ENCODE measurements at places on chromosomes 2 and 18. TPM values are rescaled to one million over a fixed set of nuclear protein-coding genes. Genes with fewer than 3 reads are reported as not detected.

RBM44 gene
- 0.12 TPM for polyA plus RNA-seq

LYPD1 gene
- polyA plus RNA-seq, result 0.31 TPM

PRKAG3 gene
- polyA plus RNA-seq, result not detected

PIEZO2 gene
- 0.91 TPM for polyA plus RNA-seq

NIF3L1 gene
- 25.9 TPM for polyA plus RNA-seq

EPHA4 gene
- polyA plus RNA-seq, result 3.7 TPM

PTH2R gene
- polyA plus RNA-seq, result 0.45 TPM

RBKS gene
- 19.8 TPM for polyA plus RNA-seq

GCA gene
- 36.6 TPM for polyA plus RNA-seq

M1AP gene
- 0.70 TPM for polyA plus RNA-seq

MEP1B gene
- polyA plus RNA-seq, result not detected

PROC gene
- polyA plus RNA-seq, result not detected

ADGRF3 gene
- not detected for polyA plus RNA-seq

CGREF1 gene
- polyA plus RNA-seq, result 5.0 TPM

SP100 gene
- 67.8 TPM for polyA plus RNA-seq

RND3 gene
- 56.5 TPM for polyA plus RNA-seq

ESPNL gene
- polyA plus RNA-seq, result 0.67 TPM

ZNF516 gene
- polyA plus RNA-seq, result 3.1 TPM

GBX2 gene
- polyA plus RNA-seq, result not detected

All from adipose tissue (tissue), 3 donors.